A549 treated with Hydrocortisone at 1 μM for 4 hours (cell line): ENCODE measurements at places on chromosomes 2 and 18. TPM values are rescaled to one million over a fixed set of nuclear protein-coding genes. Genes with fewer than 3 reads are reported as not detected.

Gene DNER
- total RNA-seq, result 10.4 to 13.8 TPM (median 11.2 TPM) in 5 replicates

Gene HOXD4
- 0.14 to 0.61 TPM (median 0.39 TPM) in 5 replicates for total RNA-seq

Gene SNRPD1
- total RNA-seq, result 114 to 187 TPM (median 156 TPM) in 5 replicates

Gene FAM237A
- total RNA-seq, result not detected in 5 replicates

Gene C2orf72
- 6.0 to 8.7 TPM (median 6.9 TPM) in 5 replicates for total RNA-seq

Gene ACTR2
- 134 to 214 TPM (median 169 TPM) in 5 replicates for total RNA-seq

Gene GAREM2
- total RNA-seq, result 5.8 to 8.5 TPM (median 7.0 TPM) in 5 replicates

Gene L3MBTL4
- total RNA-seq, result 0.02 to 0.05 TPM in 2 of 5 replicates, not detected in the others

Gene PLCD4
- total RNA-seq, result 0.24 to 0.77 TPM (median 0.47 TPM) in 5 replicates

Gene FBLN7
- 0.44 to 0.66 TPM (median 0.56 TPM) in 5 replicates for total RNA-seq

Gene HK2
- 0.75 to 1.4 TPM (median 0.86 TPM) in 5 replicates for total RNA-seq

Gene RNF152
- total RNA-seq, result 0.06 to 0.25 TPM (median 0.13 TPM) in 5 replicates

Gene CCL20
- 3.4 to 7.8 TPM (median 6.1 TPM) in 5 replicates for total RNA-seq

Gene APCDD1
- 0.08 TPM in 1 of 5 replicates, not detected in the others for total RNA-seq

Gene RAB17
- total RNA-seq, result 0.25 to 0.85 TPM (median 0.41 TPM) in 5 replicates

Gene SCN9A
- 1.9 to 4.9 TPM (median 4.1 TPM) in 5 replicates for total RNA-seq

Gene RFTN2
- 0.02 TPM in 1 of 5 replicates, not detected in the others for total RNA-seq

Gene IMPA2
- 79.7 to 99.1 TPM (median 93.6 TPM) in 5 replicates for total RNA-seq

Gene TDRD15
- total RNA-seq, result not detected in 5 replicates

Gene MC5R
- total RNA-seq, result not detected in 5 replicates

Gene LRP2
- 0.01 to 0.07 TPM (median 0.02 TPM) in 3 of 5 replicates, not detected in the others for total RNA-seq
